ENCODE measurements at places on chromosomes 12 and 14. TPM values are rescaled to one million over a fixed set of nuclear protein-coding genes. Genes with fewer than 3 reads are reported as not detected.

The AKAP5 gene
- 1.2 TPM for total RNA-seq

GRCh38 chr12:103986829-103987228 lies 21.2 kb downstream of the TDG start:
- no peaks in the 10 kb centered on the region for H3K36me3 ChIP-seq
- H3K4me1 ChIP-seq, result no peaks in the 10 kb centered on the region
- no peaks in the 10 kb centered on the region for H3K27me3 ChIP-seq
- H3K4me3 ChIP-seq, result no peak overlapping the region

The TMEM132D gene
- total RNA-seq, result not detected

DNA sequence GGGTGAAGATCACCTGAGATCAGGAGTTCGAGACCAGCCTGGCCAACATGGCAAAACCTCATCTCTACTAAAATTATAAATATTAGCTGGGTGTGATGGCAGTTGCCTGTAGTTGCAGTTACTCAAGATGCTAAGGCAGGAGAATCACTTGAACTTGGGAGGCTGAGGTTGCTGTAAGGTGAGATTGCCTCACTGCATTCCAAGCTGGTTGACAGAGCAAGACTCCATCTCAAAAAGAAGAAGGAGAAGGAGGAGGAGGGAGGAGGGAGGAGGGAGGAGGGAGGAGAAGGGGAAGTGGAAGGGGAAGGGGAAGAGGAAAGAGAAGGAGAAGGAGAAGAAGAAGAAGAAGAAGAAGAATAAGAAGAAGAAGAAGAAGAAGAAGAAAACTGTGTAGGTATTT lies 17.0 kb downstream of the RNASE10 start:
- no peaks in the 10 kb centered on the region for H3K36me3 ChIP-seq
- H3K4me3 ChIP-seq, result no peak overlapping the region
- no peaks in the 10 kb centered on the region for H3K4me1 ChIP-seq
- H3K27ac ChIP-seq, result no peak overlapping the region
- DNase-seq, result no peak

- H3K4me1 ChIP-seq, result no peaks in the 10 kb centered on the region
- no peak for DNase-seq
- no peak overlapping the region for H3K27ac ChIP-seq
These were observed 86.7 kb downstream of the BCL2L14 start for GRCh38 chr12:12157424-12157823.

- no peak overlapping the region for H3K27ac ChIP-seq
- H3K36me3 ChIP-seq, result peaks cover 17% of the 10 kb centered on the region
- DNase-seq, result no peak
- no peaks in the 10 kb centered on the region for H3K27me3 ChIP-seq
These were observed 346.5 kb downstream of the BCL11B start for GRCh38 chr14:98925354-98926040.

The PPM1H gene
- not detected for total RNA-seq

DNA sequence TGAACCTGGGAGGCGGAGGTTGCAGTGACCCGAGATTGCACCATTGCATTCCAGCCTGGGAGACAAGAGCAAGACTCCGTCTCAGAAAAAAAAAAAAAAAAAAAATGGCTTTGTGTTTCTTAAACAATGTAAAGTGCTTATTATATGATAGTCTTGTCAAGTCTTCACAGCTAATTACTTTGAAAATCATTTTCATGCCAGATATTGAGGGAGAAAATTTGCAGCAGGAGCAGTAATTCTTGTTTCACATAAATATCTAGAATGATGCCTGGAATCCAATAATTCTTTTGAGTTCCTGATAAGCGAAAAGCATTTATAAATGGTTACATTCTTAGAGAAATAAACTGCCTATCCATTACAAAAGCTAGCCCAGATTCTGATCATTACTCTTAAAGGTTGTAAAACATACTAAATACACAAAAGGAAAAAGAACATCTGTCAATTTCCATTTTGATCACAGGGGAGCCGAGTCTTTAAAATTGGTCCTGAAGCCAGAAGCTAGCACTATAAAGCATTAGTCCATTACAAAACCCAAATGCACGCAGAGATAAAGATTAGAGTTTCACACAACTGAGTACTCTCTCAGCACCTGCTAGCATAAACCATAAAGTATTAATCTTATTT lies 50.3 kb downstream of the IFT81 start:
- no peaks in the 10 kb centered on the region for H3K4me1 ChIP-seq
- DNase-seq, result no peak
- H3K4me3 ChIP-seq, result no peak overlapping the region
- no peak overlapping the region for H3K27ac ChIP-seq
- H3K27me3 ChIP-seq, result no peaks in the 10 kb centered on the region
